ENCODE measurements at places on chromosomes 6 and 20.

DNA sequence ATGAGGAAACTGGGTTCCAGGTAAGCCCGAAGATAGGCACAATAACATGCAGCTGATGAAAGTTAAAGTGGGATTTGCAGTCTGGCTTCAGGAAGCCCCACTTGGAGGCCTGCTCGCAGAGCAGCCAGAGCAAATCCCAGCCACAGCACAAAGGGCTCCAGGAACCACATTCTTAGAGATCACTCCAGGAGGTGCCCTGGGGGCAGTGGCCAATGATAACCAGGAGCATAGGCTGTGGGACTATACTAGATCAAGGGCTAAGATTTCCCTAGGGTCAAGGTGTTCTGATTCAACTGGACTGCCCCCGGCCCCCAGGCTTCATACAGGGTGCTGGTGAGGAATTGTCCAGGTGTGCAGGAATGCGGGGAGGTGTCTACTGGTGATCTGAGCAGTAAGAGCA lies 133.9 kb upstream of the PTPRT start:
- DNase-seq, result no peak

DNA sequence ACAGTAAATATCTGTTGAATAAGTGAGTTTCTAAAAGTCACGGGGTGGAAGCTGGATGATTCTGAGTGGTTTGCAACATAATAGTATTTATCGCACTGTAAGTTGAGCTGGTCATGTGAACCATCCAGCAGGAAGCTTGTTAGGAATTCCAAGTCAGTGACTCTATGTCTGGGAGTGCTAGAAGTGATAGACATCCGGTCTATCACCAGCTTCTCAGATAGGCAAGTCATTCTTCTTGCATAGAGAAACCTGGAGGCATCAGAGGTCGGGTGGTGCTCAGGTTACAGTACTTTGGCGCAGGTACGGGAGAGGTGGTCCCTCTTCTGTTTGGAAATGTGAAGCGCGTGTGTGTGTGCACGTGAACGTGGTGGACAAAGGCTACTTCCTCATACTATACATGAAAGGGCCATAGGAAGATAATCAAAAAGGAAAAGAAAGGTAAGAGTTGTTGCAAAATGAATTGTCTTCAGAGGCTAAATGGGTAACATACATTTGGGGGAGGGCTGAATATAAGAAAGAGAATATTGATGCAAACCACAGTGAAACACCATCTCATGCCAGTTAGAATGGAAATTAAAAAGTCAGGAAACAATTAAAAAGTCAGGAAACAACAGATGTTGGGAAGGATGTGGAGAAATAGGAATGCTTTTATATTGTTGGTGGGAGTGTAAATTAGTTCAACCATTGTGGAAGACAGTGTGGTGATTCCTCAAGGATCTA lies 299.3 kb upstream of the ZFP64 start:
- DNase-seq, result no peak

- no peak for DNase-seq
Observed at GRCh38 chr20:39799366-39799965, 837.3 kb downstream of the DHX35 start.

DNA sequence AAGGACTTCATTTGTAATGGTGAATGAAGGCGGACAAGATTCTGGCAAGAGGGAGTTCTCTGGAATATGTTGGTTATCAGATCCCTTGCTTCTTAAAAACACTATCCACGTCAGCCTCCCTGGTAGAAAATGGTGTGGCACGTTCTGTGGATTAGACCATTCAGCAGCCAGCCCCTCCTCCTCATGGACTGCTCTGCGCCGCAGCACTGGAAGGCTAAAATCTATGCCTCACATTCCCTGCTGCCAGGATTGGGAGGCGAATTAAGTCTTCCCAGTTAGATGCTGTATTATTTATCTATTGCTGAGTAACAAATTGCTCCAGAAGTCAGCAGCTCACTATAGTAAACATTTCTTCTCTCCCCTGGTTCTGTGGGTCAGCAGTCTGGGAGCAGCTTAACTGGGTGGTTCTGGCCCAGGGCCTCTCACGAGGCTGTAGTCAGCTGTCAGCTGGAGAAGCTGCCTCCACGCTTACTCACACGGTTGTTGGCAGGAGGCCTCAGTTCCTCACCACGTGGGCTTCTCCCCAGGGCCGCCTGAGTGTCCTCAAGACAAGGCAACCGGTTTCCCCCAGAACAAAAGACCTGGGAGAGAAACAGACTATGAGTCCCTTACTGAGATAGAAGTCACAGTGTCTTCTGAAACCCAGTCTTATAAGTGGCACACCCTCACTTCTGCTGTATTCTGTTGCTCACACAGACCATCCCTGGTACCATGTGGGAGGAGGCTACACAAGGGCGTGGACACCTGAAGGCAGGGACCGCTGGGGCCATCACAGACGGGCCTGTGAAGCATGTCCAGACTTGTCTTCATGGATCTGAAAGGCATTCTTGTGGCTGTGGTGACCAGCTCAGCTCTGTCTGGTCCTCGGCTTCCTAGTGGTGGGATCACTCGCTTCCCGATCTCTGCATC lies 101.0 kb downstream of the NRN1 start:
- no peak for DNase-seq

- DNase-seq, result no peak
Observed at GRCh38 chr6:14742680-14743079, 503.2 kb upstream of the JARID2 start.

DNA sequence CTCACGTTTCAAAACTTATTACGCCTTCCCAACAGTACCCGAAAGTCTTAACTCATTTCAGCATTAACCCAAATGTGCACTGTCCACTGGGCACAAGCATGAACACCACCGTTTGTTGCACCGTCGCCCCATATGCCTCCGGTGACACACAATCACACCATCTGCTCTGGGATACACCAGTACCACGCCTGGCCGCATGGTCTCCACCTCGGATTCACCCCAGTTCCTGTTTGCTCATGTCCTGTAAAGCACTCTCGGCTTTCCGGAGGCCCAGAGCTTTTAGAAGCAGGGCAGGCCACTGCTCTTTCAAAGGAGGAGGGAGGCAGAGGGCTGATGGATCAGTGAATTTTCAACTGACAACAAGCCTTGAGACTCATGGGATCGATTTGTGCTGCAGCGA lies 1570.0 kb upstream of the DEFB115 start:
- DNase-seq, result no peak

GRCh38 chr6:130282234-130282995 lies 59.7 kb upstream of the SAMD3 start:
- DNase-seq, result peak; percentile 33
